ENCODE measurements at places on chromosomes 4 and X.

DNA sequence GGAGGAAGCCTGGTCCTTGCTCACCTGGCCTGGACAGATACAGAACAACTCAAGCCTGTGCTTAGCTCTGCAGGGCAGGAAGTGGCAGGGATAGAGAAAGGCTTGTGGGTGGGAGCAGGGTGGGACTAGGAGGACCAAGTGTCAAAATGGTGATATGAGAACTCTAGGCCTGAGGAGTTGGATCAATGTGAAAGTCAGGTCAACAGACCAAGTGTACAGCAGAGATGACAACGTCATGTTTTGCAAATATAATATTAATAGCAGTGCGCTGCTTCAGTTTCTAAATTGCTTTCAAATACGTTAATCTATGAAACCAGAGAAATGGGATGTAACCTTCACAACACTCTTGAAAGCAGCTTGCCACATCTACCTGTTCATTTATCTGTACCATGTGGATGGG lies 114.2 kb upstream of the MAP3K15 start:
- DNase-seq, result no peak

DNA sequence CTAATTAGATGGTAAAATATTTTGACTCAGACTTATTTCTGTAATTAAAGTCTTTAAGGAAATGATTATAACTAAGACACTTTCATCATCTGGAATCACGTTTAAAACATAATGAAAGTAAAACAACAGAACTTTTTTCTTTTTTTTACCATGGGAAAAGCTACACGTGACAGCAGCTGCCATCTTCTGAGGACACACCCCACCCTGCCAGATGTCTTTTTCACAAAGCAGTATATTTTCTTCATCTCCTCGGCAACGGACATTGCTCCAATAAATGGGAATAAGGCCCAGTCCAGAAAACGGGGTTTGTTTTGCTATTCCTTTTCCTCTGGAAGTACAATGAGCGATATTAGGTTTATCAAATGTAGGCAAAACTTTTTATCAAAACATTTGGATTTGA lies 17.5 kb downstream of the PRSS12 start:
- DNase-seq, result no peak

- DNase-seq, result no peak
Observed at GRCh38 chr4:140163029-140163810, 9.2 kb upstream of the MAML3 start.

- peak; percentile 27 for DNase-seq
Observed at GRCh38 chr4:98932539-98932938, 3.6 kb upstream of the EIF4E start.

- DNase-seq, result no peak
Observed at GRCh38 chrX:129557844-129558480, 17.9 kb downstream of the OCRL start.

- DNase-seq, result no peak
Observed at GRCh38 chrX:15559227-15559626, 41.5 kb downstream of the ACE2 start.

DNA sequence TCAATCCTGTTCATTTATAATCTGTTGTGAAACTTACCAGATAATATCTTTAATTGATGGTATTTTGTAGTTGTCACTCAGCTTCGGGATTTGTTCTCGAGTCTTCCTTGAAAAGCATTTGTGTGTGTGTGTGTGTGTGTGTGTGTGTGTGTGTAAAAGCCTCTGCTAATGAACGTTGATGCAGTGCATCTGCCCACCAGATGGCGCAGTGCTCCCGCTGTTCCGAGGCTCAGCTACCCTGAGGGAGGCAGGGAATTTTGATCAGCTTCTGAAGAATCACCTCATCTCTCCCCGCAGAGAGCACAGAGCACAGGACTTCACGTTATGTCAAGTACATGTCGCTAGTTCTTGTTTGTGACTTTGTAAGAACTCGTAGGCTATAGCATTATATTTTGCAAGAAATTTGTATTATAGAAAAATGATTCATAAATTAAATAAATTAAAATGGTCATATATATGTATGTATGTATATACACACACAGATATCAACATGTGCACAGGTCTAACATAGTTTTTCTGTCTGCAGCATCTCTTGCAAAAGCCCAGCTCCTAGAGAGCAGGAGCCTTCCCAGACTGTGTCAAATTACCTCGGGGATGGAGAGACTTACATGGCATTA lies 316.7 kb upstream of the IGFBP7 start:
- peak; percentile 60 for DNase-seq

DNA sequence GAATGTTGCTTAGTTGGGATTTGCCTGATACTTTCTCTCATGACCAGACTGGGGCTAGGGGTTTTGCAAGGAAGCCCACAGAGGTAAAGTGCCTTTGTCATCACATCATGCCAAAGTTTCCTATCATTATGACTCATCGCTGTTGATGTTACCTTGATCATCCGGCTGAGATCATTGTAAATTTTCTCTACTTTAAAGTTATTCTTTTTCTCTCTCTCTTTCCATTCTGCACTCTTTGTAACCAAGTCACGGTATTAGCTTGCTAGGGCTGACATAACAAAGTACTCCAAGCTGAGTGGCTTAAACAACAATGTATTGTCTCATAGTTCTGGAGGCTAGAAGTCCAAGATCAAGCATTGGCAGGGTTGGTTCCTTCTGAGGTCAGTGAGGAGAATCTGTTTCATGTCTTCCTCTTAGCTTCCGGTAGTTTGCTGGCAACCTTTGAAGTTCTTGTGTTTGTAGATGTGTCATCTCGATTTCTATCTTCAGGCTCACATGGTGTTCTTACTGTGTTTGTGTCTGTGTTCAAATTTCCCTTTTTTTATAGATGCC lies 113.0 kb downstream of the DTHD1 start:
- no peak for DNase-seq

DNA sequence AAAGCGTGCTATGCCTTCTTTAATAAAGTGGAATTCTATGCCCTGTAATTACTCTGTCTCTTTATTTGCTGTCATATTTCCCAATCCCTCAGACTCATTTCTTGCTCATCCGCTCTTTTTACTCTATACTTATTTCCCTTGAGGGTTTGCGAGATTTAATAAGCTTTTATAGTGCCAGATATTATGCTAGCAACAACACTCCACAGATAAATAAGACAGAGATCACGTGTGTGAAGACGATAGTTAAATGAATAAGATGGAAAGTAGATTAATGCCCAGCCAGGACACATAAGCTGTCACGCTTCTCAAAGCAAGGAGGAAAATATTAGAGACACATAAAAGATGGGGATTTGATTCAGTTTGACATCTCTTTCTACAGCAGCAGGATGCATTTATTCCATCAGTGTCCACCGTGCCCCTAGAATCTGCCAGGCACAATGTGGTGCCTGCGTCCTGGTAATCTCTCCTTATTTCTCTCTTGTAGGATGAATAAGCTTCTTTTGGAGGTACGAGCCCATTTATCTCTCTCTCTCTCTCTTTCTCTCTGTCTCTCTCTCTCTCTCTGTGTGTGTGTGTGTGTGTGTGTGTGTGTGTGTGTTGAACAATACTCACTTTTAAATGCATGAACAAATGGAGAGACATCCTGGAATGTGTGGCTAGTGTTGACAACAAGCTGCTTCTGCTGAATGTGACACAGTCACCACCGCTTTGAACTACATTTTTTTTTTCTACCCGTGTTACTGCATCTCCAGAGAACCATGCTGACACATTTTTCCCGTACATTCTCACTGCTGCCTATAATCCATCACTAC lies 48.2 kb downstream of the TMEM156 start:
- DNase-seq, result no peak

- no peak for DNase-seq
Observed at GRCh38 chrX:24282381-24283126, 31.3 kb downstream of the SUPT20HL2 start.

DNA sequence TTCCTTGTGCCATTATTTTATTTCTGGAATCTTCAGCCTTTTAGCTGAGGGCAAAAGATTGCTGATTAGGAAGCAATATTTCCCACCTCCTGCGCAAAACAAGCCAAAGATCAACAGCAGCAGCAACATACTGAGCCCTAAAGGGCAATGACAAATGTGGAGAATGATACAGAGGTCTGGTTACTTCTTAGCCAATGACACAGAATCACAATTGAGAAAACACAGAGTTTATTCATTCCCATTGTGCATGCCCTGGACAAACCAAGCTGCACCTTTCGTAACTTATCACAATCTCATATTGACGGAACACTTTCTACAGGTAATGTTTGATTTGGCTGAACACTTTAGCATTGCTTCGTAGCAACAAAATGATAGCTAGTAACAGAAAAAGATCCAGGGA lies 13.4 kb downstream of the F9 start:
- DNase-seq, result no peak

- no peak for DNase-seq
Observed at GRCh38 chr4:152858934-152859333, 77.2 kb upstream of the FHDC1 start.

- DNase-seq, result no peak
Observed at GRCh38 chr4:138251938-138252337, 9.8 kb upstream of the SLC7A11 start.

DNA sequence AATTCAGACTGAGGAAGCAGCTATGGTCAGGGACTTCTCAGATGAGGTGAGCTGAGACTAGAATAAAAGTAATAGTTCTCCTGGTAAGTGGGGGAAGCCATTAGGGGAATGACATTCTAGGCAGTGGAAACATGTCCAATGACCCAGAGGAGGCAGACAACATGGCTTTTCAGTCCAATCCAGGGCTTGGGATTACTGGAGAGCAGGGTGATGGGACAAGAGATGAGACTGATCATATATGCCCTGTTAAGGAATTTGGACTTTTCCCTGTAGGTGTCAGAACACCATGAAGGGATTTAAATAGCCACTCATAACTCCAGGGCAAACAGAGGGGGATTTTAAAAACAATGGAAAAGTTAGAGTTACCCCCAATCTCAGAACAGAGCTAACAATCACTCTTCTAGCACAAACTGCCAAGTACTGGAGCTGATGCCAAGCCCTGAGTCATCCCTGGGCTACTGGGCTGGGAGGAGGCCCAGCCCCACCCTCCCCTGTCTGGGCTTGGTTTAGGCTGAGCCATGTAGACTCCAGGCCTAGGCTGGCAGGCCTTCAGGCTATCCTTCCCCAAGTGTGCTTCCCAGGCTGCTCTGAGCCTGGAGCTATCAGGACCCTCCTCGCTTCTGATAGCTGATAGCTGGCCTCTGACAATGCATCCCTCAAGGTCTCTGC lies 22.7 kb upstream of the MSN start:
- peak; percentile 47 for DNase-seq

- DNase-seq, result peak; percentile 7
Observed at GRCh38 chrX:10327651-10328050, 170.9 kb downstream of the CLCN4 start.

DNA sequence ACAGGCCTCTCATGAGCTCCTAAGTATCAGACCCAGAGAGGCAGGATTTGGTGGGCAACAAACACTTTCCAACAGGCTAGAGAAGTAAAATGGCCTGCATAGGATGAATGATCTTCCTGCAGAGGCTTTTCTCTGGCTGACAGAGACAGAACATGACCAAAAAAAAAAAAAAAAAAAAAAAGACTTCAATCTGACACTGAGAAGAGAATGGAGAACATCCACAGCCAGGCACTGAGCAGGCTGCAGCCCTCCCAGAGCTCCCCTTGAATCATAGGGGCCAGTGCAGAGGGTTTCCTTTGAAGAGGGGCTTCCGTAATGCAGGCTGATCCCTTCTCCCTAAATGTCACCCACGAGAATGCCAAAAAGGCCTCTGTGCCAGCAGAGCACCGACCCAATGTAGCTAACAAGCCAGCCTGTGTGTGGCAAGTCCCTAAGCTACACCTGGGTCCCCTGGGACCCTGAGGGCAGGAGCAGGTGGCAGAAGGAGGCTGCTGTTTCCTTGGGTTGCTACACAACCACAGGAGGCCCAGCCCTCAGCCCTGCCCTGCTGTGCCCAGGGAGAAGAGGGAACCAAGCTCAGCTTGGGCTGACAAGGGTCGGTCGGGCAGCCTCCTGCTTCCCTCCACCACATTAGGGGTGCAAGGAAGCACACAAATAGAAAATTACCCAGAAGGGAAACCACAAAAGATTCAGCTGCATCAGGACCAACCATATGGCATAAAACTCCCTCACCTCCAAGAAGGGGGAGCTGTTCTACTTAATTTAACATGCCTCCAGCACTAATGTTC lies 55.6 kb downstream of the MAP7D2 start:
- no peak for DNase-seq

- no peak for DNase-seq
Observed at GRCh38 chrX:38692961-38693360, 108.3 kb upstream of the MID1IP1 start.

DNA sequence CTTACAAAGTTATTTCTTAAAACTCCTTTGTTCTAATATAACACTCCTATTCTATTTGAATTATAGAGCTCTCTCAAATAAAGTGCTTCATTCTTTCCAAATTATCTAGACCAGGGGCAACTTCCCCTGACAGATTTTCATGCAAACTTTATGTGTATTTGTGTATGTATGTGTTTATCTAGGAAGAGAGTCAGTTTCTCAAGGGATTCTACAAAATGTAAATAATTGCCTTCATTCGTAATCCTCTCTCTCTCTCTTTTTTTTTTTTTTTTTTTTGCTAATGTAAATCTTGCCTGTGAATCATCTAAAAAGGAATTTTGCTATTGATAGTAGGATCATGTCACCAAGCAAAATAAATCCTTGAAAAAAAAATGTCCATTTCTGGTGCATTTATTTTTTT lies 38.9 kb upstream of the RBPJ start:
- DNase-seq, result no peak

GRCh38 chr4:182179751-182180150 lies 63.5 kb upstream of the TENM3 start:
- DNase-seq, result no peak

DNA sequence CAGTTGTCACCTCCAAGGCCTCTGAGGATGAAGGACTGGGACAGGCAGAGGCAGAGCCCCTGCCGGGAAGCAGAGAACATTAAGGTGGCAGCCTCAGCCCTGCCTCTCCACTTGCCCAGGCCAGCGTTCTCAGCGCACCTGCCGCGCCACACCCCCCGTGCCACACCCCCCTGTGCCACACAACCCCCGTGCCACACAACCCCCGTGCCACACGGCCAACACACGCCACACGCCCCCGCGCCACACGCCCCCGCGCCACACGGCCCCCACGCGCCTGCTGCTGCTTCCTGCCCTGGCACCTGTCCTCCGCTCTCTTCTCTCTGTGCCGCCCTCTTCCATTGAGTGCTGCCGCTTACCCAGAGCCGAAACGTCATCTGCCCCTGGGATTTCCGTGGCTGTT lies 58.0 kb upstream of the ZFP42 start:
- DNase-seq, result no peak

GRCh38 chr4:47213971-47214370 lies 182.6 kb downstream of the GABRB1 start:
- no peak for DNase-seq

DNA sequence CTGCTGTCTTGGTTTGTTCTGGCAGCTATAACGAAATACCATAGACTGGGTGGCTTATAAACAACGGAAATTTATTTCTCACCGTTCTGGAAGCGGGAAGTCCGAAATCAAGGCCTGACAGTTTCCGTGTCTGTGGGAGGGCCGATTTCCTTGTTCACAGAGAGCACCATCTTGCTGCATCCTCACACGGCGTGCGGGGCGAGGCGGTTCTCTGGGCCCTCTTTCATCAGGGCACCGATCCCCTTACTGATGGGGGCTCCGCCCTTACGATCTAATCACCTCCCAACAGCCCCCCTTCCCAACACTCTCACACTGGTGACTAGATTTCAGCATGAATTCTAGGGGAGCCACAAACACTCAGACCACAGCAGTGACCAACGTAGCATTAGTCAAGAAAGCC lies 578.3 kb upstream of the FAT1 start:
- DNase-seq, result no peak

- DNase-seq, result no peak
Observed at GRCh38 chr4:84804136-84804535, 162.4 kb downstream of the WDFY3 start.

GRCh38 chr4:145937971-145938611 lies 532 bp downstream of the ZNF827 start:
- peak; percentile 30 for DNase-seq

- peak; percentile 71 for DNase-seq
Observed at GRCh38 chr4:184267673-184268583, 50.3 kb upstream of the ENPP6 start.
